COR-L47 (cell line): ENCODE measurements at places on chromosomes 13 and 19.
A peak's percentile ranks its signal among the peaks of the same experiment; 100 is the strongest.

GRCh38 chr13:41812851-41813250 is 148.1 kb downstream of the VWA8 start:
- no peak for DNase-seq

DNA sequence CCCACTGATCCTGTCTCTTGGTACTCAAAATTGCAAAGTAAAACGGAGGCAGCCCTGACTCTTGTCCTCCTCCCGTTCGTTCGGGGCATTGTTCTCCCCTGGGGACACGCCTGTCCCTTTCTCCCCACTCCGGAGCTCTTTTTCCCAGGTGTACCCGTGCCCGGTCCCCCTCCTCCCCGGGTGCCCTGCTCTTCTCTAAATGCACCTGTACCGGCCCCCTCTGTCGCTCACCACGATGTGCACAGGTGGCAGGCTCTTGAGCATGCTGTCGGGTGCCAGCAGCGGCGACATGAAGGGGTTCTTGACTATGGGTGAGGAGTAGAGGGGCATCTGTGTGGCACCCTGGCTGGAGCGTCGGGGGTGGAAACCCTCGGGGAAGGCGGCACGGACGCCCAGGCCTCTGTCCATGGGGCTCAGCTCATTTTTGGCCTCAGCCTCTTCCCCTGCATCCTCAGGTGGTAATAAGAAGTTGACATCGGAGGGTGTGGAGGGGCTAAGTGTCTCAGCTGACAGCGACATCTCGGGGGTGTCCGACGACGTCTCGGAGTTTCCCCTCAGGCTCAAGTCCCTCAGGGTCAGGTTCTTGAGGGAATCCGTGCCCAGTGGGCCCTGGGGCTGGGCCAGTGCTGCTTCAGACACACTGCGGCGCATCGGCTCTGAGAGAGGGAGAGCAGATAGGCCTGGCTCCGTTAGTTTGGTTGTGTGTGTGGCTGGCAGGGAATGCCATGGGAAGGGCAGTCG is 12.4 kb upstream of the CNFN start:
- no peak for DNase-seq

DNA sequence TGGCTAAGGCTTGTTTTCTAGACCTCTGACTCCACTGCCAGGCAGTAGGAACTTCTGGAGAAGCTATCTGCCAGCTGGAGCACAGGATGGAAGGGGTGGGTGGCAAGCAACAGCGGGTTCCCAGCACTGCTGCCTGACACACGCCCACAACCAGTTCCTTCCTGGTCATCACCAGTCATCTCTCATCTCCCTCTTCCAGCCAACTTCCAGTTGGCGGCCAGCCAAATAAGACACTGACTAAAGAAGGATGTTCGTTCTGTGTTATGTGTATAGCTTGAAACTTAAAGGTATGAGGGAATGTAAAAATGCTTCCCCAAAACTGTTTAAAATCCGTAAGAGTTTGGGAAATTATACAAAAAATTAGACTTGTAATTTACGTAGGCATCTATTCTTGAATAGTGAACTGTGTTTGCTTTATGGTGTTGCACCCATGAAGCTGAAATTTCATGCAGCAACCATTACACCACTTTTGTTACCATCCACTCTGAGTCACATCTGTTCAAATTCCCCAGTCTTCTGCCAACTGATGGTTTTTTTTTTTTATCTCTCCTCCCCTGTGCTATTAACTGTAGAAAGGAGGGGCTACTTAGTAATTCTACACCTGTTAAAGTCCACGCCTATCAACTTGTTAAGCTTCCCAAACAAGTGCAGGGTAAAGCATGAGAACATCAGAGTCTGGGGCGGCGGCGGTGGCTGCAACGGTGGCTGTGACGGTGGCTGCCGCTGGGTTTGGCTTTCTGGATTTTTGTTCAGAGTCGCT is 86.2 kb upstream of the FRY start:
- DNase-seq, result peak; percentile 81

DNA sequence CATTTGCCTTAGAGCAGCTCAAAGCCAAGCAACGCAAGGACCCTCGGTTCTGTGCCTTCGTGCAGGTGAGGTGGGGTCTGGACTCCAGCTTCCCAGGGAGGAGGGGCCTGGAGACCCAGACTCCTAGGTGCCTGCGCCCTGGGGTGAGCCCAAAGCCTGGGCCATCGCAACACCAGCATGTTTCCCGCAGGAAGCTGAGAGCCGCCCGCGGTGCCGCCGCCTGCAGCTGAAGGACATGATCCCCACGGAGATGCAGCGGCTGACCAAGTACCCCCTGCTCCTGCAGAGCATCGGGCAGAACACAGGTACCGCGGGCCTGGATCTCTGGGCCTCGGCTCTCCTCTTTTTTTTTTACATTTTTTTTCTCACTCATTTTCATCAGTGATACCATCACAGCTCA is 19.6 kb downstream of the ARHGEF1 start:
- DNase-seq, result no peak

DNA sequence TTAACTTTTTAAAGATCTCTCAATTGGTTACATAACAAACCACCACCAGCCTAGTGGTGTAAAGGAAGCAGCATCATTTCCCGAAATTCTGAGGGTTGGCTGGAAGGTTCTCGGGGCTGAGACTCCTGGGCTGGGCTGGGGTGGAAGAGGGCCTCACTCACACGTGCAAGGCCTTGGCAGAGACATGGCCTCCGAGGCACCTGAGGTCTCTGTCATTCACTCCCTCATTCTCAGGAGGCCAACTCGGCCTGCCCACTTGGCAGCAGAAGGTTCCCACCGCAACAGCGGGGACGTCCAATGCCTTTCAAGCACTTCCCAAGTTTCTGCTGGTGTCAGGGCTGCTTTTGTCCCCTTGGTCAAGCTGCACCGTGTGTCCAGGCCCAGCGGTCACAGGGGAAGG is 18.6 kb upstream of the RASA3 start:
- DNase-seq, result no peak

GRCh38 chr13:112697756-112698655 is 8.2 kb downstream of the ATP11A start:
- DNase-seq, result peak; percentile 23

DNA sequence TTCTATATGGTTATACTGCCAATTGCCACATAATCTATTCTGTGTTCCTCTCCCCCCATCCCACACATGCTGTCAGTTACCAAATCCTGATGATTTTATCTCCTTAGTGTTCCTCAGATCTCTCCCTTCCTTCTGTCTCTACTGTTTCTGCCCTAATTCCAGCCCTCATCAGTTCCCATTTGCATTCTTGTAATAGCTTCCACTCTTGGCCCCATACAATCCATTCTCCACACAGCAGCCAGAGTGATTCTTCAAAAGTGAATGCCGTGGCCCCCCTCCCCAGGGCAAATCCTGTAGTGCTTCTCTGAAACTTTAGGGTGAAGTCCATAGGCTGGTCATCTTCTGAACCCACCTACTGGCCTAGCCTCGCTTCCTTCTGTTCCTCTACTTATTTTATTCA is 114.4 kb downstream of the ZAR1L start:
- no peak for DNase-seq

DNA sequence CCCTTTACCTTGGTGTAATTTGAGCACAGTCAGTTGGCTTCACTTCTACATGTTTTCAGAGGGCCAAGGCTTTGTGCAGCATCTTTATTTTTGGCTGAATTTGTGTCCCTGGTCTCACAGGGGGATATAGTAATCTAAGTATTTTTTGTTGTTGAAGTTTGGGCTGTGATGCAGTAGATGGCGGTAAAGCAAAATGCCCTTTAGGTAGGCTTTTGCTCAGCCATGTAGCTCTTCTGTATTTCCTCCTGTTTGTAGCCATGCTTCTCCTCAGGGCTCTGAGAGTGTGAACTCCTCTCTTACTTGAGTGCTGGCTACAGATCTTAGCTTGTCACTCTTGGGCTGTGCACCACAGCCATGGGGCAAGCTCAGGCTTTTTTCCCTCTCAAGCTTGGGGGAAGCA is 328.6 kb downstream of the SLITRK5 start:
- DNase-seq, result no peak

- no peak for DNase-seq
These were observed 73.4 kb downstream of the RUBCNL start for GRCh38 chr13:46313432-46314257.
